ENCODE measurements at places on chromosomes 5 and 9. TPM values are rescaled to one million over a fixed set of nuclear protein-coding genes. Genes with fewer than 3 reads are reported as not detected.

Gene SCGB3A2
- not detected for total RNA-seq

Gene GABRG2
- total RNA-seq, result 2.3 TPM

Gene SURF6
- total RNA-seq, result 29.8 TPM

Gene NME5
- total RNA-seq, result not detected

Gene TEX48
- total RNA-seq, result not detected

Gene ZNF483
- total RNA-seq, result 19.4 TPM

Gene ABO
- not detected for total RNA-seq

Gene LCN6
- not detected for total RNA-seq

Gene GLIPR2
- 7.6 TPM for total RNA-seq

Gene VCAN
- total RNA-seq, result 0.39 TPM

DNA sequence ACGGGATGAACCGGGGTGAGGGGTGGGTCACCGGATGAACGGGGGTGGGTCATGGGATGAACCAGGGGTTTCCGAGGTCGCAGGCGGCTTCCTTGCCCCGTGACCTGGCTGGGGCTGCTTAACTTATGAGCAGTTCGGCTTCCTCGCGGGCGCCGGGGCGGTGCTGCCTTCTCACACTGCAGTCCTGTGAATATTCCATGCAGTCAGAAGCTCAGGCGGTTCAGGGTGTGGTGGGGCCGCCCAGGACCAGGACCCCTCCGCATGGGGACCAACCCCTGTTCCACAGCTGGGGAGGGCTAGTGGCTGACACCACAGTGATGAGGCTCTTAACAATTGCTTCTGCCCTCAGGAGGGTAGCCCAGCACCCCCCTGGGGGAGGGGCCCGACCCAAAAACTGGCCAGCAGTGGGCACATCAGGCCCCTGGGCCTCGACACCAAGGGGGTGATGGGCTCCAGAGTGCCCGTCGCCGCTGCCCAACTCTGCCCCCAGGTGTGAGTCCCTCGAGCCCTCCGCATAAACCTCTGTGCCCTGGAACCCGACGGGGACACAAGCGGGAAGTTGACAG, 30.9 kb upstream of the SLC9A3 start:
- no peak overlapping the region for H3K27ac ChIP-seq
- H3K36me3 ChIP-seq, result no peaks in the 10 kb centered on the region
- no peak overlapping the region for H3K4me3 ChIP-seq
- DNase-seq, result no peak
- peaks cover 12% of the 10 kb centered on the region for H3K27me3 ChIP-seq

DNA sequence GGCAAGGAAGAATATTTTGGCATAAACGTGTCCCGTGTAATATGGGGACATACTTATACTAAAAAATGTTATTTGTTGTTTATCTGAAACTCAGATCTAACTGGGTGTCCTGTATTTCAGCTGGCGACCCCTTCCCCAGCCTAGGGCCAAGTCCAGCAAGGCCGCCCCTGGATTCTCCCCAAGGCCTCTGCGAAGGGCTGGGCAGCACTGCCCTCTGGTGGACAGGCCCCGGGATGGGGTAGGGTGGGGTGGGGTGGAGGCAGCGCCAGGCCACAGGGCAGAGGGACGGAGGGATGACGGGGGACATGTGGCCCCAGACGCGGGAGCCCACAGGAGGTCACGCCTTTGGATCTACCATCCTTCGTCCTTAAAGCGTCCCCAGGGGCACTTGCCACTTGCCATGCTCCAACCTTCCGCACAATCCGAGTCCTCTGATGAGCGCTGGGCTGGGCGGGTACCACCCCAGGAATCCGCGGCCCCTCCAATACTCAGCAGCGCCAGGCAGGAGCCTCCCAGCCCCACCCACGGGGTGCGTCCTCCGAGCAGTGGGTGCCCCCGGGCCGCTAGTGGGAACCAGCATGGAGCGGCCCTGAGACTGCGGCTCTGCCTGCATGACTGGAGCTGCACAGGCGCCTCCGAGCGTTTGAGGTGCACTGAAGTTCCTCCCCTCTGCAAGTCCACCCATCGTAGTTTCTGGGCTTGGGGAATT, 7.1 kb upstream of the AGPAT2 start:
- peaks cover 26% of the 10 kb centered on the region for H3K4me1 ChIP-seq
- peaks cover 2% of the 10 kb centered on the region for H3K27me3 ChIP-seq
- DNase-seq, result no peak

- no peak overlapping the region for H3K4me3 ChIP-seq
- H3K4me1 ChIP-seq, result no peaks in the 10 kb centered on the region
- no peak for DNase-seq
- H3K36me3 ChIP-seq, result no peaks in the 10 kb centered on the region
- no peak overlapping the region for H3K27ac ChIP-seq
Observed at GRCh38 chr9:3825721-3826120, 299.9 kb upstream of the RFX3 start.

DNA sequence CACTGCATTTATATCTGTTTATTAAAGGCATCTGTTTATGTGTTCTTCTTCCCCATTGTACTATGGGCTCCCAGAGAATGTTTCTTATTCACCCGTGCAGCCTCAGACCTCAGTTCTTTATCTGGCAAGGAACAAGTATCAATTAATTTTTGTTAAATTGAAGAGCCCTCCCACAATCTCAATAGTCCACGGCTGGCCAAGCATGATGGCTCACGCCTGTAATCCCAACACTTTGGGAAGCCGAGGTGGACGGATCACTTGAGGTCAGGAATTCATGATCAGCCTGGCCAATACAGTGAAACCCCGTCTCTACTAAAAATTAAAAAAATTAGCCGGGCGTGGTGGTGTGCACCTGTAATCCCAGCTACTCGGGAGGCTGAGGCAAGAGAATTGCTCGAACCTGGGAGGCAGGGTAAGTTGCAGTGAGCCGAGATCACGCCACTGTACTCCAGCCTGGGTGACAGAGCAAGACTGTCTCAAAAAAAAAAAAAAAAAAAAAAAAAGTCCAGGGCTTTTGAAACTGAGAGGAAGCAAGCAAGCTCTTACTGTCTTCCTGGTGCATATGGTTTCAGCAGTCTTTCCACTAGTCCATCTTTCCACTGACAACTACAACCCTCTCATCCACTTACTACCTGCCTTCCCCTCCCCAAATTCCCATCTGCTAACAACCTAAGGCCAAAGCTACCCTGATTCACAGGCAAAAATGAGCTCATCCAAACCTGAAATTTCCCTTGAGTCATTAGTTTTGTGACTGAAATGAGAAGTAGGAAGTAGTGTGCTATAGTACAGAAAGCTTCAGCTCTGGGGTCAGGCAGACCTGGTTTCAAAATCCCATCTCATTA, 2.3 kb upstream of the HK3 start:
- peaks cover 9% of the 10 kb centered on the region for H3K36me3 ChIP-seq
- DNase-seq, result no peak
- H3K4me3 ChIP-seq, result no peak overlapping the region
- H3K27me3 ChIP-seq, result peaks cover 2% of the 10 kb centered on the region
- H3K27ac ChIP-seq, result peak overlapping the region; percentile 60

DNA sequence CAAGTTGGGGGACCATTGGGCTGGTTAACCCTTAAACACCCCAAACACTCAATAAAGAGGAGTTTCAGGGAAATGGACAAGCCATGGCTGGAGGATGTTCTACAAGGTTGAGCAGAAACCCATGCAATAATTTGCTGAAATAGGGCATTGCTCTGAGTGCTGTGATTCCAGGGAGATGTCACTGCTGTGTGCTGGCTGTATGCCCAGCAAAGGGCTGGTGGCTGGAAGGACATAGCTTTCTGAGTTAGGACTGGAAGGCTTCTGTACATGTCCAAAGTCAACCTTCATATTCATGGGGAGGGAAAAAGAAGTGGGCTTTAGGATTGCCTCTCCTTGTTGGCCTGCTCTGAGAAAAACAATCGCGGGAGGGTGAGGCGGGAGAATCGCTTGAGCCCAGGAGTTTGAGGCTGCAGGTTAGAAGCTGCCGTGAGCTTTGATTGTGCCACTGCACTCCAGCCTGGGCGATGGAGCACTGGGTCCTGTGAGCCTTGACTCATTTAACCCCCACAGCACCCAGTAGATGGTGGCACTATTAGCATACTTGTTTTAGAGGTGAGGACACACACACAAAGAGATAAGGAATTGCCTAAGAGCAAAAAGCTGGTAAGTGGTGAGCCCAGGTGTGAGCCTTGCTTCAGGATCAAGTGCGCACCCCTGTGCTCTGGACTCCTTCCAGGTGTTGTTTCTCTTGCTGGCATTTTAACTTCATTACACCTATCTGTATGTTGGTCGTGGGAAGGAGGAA, 20.4 kb downstream of the IL12B start:
- no peak for DNase-seq
- H3K27ac ChIP-seq, result no peak overlapping the region
- H3K27me3 ChIP-seq, result peaks cover 30% of the 10 kb centered on the region
- peak overlapping the region; percentile 68 for H3K4me3 ChIP-seq
- no peaks in the 10 kb centered on the region for H3K36me3 ChIP-seq

GRCh38 chr9:98870782-98871557, 63.5 kb downstream of the GALNT12 start:
- no peak overlapping the region for H3K27ac ChIP-seq
- no peaks in the 10 kb centered on the region for H3K36me3 ChIP-seq
- no peak overlapping the region for H3K4me3 ChIP-seq
- DNase-seq, result no peak
- H3K27me3 ChIP-seq, result peaks cover 5% of the 10 kb centered on the region

DNA sequence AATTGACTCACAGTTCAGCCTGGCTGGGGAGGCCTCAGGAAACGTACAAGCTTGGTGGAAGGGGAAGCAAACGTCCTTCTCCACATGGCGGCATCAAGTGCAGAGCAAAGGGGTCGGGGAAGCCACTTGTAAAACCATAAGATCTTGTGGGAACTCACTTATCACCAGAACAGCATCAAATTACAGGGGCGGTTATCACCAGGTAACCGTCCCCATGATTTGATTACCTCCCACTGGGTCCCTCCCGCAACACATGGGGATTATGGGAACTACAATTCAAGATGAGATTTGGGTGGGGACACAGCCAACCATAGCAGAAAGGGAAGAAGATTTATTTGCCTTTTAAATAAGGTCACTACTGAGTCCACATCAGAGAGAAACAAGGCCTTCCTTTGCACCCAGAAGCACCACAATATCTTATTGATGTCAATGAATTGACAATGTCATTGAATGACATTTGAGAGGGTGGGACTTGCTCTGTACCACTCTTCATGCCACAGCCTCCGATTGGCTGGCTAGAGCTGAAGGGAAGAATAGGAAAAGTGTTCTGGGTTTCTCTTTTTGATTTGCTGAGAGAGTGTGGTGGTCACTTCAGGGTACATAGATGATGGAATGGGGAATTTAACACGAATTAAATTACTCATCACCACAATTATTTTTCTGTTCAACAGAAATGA, 11.0 kb downstream of the SKP2 start:
- no peak overlapping the region for H3K4me3 ChIP-seq
- no peak for DNase-seq
- peaks cover 17% of the 10 kb centered on the region for H3K4me1 ChIP-seq
- no peak overlapping the region for H3K27ac ChIP-seq
- no peaks in the 10 kb centered on the region for H3K27me3 ChIP-seq
- H3K36me3 ChIP-seq, result peaks cover 40% of the 10 kb centered on the region

GRCh38 chr9:14903040-14903439, 7.2 kb downstream of the FREM1 start:
- H3K27me3 ChIP-seq, result peaks cover 2% of the 10 kb centered on the region
- no peak for DNase-seq
- H3K4me1 ChIP-seq, result no peaks in the 10 kb centered on the region
- H3K27ac ChIP-seq, result no peak overlapping the region

DNA sequence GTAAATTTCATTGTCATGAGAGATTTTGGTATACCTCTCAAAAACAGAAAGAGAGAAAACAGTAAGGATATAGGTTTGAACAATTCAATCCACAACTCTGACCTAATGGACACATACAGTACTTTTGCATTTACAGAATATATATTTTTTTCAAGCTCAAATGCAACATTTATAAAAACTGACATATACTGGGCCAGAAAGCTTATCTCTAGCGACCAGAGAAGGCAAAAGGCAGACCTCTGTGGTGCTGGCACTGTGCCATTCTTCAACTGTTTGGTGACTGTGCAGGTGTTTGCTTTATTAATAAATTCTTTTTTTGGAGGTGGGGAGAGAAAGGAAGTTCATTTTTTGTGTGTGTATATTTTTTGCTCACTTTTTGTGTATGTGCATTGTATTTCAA, 6.0 kb upstream of the PLAC8L1 start:
- no peaks in the 10 kb centered on the region for H3K36me3 ChIP-seq
- H3K27ac ChIP-seq, result peak overlapping the region; percentile 3
- no peaks in the 10 kb centered on the region for H3K4me1 ChIP-seq
- no peak for DNase-seq

DNA sequence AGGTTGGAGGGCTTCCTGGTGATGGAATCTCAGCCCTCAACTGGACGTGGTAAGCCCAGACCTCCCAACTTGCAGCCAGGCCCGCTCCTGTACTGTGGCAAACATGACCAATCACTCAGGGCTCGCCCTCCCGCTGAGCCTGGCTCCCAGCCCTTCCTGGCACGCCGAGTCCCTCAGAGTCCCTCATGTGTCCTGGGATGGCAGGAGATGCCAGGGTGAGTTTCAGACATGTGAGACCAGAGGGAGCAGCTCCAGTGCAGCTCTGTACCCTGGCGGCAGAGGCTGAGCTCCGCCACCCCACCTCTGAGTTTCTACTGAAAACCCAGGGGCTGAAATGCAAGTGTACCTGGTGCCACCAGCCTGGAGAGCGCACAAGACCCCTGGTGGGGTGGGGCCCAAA, 42.0 kb upstream of the RXRA start:
- no peak overlapping the region for H3K4me3 ChIP-seq
- peaks cover 4% of the 10 kb centered on the region for H3K27me3 ChIP-seq
- H3K27ac ChIP-seq, result no peak overlapping the region
- DNase-seq, result no peak
- no peaks in the 10 kb centered on the region for H3K36me3 ChIP-seq

- H3K27me3 ChIP-seq, result peaks cover 13% of the 10 kb centered on the region
- no peak for DNase-seq
- H3K4me3 ChIP-seq, result no peak overlapping the region
- H3K36me3 ChIP-seq, result no peaks in the 10 kb centered on the region
- H3K4me1 ChIP-seq, result peaks cover 12% of the 10 kb centered on the region
- H3K27ac ChIP-seq, result no peak overlapping the region
Observed at GRCh38 chr5:159906463-159906862, 9.8 kb upstream of the ADRA1B start.

GRCh38 chr9:19381656-19382055, 1.6 kb upstream of the RPS6 start:
- DNase-seq, result no peak
- peaks cover 31% of the 10 kb centered on the region for H3K36me3 ChIP-seq
- H3K4me3 ChIP-seq, result no peak overlapping the region
- no peaks in the 10 kb centered on the region for H3K27me3 ChIP-seq
- peaks cover 17% of the 10 kb centered on the region for H3K4me1 ChIP-seq

DNA sequence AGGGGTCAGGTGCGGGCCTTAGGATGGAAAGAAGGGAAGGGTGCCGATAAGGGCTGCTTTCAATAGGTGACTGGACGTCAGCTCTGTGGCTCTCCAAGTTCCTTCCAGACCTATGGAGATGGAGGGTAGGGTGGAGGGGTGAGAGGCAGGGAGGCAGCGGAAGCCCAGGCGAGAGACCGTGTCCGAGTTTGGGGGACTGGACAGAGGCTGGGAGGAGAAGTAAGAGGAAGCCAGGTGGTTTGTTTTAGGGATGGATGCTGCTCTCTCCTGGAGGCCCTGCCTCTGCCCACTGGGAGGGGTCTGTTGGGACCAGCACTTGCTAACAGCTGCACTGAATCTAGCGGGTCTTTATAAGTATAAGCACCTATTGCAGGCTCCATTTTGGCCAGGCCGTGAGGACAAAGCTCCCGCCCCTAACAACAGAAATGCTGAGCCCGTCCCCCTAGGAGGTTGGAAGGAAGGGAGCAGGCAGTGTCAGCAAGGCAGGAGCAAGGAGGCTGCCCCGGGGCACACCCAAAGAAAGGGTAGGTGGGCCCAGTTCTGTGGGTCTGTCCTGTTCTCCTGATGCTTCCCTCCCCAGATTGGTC, 167.5 kb downstream of the DAB2IP start:
- H3K36me3 ChIP-seq, result peaks cover 2% of the 10 kb centered on the region
- H3K4me1 ChIP-seq, result peaks cover 2% of the 10 kb centered on the region
- no peak for DNase-seq
- H3K27ac ChIP-seq, result no peak overlapping the region
- no peak overlapping the region for H3K4me3 ChIP-seq
